ENCODE measurements at places on chromosomes 2 and 18. TPM values are rescaled to one million over a fixed set of nuclear protein-coding genes. Genes with fewer than 3 reads are reported as not detected.

The ST8SIA5 gene
- total RNA-seq: not detected

The AQP4 gene
- total RNA-seq: not detected

The SERPINB10 gene
- not detected for total RNA-seq

- DNase-seq: no peak
These were observed 5.7 kb upstream of the HS1BP3 start for GRCh38 chr2:20656561-20656960.

GRCh38 chr2:205540036-205540435, 142.3 kb upstream of the NRP2 start:
- DNase-seq: no peak

GRCh38 chr2:88601286-88601685, 26.0 kb downstream of the EIF2AK3 start:
- peak; percentile 61 for DNase-seq

DNA sequence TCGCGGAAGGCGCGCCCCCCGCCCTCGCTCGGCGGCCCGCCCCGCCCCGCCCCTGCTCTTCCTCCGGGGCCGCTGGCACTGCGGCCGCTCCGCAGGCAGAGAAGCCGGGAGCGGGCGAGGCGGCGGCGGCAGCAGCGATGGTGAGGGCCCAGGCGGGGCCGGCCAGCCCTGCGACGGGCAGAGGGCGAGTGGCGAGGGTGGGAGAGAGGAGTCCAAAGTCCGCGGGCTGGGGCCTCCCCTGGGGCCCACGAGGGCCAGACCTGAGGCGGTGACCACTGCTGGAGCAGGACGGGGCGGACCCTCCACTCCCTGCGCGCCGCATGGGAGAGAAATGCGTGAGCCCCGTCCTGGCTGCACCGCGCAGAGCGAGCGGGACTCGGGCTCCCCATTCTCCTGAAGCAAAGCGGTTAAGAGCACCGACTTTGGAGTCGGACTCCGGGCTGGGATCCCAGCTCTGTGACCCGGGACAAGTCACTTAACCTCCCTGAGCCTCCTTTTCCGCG, at the start of gene VAMP5:
Gene VAMP5, plus strand, starts transcription at position 78 of the 503 bp plus-strand sequence. Its CDS starts 60 bp downstream, at position 138.
- no peak for DNase-seq

Measured in IMR-90 (cell line).